ENCODE measurements at places on chromosomes 6 and 20.

GRCh38 chr20:23668477-23668951, 20.3 kb downstream of the CST4 start:
- no peak for DNase-seq

- no peak for DNase-seq
These were observed 1.5 kb downstream of the TP53INP2 start for GRCh38 chr20:34705397-34706301.

DNA sequence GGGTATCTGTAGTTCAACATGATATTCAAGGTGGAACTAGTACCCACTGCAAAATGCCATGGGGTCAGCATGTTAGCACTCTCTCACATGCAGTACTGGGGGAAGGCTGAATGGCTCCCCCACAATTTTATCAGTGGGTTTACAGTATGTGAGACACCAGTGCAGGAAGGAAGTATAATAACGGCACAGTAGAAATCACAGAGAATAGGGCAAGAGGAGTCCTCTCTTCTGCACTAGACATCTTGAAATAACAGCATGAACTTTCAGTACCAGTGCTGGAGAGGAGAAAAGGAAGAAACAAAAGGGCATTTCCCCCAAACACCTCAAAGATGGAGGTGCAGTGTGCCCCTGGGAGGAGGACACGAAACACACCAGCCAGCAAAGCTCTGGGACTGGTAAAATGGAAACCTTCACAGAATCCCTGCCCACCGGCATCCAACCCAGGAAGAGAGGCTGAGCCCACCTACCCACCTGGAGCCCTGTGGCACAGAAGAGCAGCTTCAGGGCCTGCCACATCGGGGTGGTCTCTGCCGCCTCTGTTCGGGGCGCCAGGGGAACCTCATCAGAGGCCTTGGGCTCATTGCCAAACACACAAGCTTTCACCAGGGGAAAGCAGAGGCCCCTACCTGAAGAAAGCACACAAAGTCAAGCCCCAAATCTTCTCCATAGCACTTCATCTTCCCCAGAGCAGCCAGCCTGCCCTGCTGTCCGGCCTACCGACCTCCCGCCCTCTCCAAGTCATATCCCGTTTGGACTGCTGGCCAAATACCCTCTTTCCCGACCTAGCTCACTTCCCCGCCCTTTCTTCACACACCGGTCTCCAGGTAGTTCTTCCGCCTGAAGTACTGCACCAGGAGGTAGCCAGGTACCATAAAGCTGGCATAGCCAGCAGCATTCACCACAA, 1.2 kb downstream of the SLC35B2 start:
- no peak for DNase-seq

DNA sequence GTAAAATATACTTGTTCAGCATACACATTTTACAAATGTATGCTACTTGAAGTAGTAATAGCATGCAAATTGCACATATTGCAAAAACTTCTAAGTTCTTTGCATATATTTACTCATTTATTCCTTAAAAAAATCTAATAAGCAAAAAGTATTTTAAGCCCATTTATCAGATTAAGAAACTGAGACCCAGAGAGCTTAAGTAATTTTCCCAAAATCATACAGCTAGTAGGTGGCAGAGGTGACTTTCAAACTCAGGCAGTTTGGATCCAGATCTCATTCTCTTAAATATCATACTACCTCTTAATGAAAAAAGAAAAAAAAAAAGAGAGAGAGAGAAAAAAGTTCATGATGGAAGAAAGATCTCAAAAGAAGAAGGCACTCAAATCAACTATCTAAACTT, 157.9 kb downstream of the RPS12 start:
- DNase-seq, result no peak

DNA sequence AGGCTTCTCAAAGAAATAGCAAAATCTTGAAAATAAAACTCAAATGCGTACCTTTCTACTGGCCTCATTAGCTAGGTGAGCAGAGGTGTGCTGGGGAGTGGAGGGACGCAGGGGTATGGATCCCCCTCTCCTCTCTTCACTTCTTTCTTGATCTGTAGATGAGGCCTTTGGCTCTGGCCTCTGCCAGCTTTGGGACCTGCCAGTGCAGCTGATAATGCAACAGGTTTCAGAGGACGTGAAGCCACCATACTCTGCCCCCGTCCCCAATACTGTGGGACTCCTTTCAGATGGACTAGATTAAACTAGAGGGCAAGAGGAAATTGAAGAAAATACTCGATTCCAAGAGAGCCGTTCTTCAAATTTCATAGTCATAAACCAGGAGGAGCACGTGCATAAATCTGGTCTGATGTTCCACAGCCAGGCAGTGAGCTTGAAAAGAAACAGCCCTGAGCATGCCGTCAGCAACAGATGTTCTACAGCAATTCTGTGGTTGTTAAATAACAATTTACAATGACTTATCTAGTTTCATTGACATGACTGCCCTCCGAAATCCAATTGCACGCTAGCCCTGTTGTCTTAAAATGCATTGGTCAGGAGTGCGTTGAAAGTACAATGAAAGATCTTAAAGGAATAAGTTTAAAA, 245.3 kb upstream of the FOXQ1 start:
- DNase-seq, result no peak

GRCh38 chr6:44630125-44631028, 242.9 kb downstream of the CDC5L start:
- DNase-seq, result no peak

GRCh38 chr20:4320291-4320690, 304.9 kb upstream of the RNF24 start:
- no peak for DNase-seq

GRCh38 chr20:32511358-32512046, 73.6 kb downstream of the NOL4L start:
- DNase-seq, result no peak

DNA sequence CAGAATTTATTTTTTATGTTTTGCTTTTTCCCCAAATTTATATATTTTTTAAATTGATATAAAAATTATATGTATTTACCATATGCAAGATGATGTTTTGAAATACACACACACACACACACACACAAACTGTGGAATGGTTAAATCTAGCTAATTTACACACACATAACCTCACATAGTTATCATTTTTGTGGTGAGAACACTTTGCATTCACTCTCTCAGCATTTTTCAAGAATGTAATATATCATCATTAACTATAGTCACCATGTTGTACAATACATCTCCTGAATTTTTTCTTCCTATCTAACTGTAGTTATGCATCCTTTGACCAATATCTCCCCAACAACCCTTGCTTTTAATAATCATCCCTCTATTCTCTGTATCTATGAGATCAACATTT, 52.2 kb downstream of the GFRAL start:
- DNase-seq, result no peak

DNA sequence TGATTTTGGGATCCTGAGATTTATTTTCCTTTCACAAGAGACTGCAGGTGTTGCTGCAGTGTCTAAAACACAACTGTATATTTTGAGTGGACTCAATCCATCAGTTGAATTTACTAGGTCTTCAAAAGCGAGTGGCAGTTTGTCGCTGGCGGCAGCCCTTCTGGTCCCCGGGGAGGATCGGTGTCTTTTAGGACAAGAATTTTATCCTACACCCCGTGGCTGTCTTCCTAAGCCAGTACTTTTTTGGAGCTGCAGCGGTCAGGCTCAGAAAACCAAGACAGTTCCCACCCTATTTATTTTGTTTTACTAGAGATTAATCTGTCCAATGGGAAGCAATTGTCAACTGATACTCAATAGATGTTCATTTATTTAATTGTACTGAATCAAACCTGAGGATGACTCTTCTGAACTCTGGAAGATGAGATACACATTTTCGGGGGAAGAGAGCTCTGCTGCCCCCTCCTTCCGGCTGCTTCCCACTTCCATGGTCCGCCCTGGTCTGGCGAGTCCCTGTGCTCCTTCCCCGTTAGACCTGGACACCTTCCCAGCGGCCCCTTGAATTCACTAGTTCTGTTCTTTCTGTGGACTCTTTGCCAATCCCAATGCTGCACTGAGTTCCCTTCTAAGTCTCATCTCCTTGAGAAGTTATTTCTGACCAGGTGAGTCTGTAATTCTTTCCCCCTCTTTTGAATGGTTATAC, 90.6 kb downstream of the ERMARD start:
- DNase-seq, result no peak

GRCh38 chr6:154139892-154140291, 100.9 kb downstream of the OPRM1 start:
- no peak for DNase-seq

DNA sequence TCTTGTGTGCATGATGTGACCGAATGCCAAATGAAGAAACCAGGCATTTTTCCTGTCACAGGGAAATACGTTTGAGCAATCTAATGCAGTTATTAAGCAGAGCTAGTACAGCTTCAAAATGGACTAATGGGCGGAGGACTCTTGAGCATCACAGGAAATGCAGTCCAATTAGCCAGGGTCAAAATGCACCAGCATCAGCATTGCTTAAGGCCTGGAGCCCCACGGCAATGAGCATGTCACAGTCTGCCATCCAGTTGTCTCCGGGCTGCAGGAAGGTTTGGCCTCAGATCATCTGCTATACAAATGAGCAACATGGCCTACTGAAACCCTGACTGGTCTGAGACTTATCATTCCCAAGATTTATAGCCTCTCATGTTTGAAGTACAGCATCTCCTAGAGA, 652.1 kb upstream of the SLC35B3 start:
- no peak for DNase-seq

- no peak for DNase-seq
These were observed 155.4 kb downstream of the ERMARD start for GRCh38 chr6:169906688-169907418.

DNA sequence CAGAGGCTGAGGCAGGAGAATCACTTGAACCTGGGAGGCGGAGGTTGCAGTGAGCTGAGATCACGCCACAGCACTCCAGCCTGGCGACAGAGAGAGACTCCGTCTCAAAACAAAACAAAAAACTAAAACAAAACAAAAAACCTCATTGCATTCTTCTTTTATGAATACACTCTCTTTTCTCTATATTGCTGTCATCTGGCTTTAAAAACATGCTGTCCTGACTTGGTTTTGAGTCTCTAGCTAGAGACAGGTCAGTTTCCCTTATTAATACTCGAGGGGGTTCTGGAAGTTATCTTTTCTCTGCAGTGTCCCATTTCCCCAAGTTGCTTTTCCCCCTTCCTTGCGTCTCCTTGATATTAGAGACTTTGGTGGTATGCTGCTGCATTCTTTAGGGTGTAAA, 50.9 kb downstream of the RIOK1 start:
- no peak for DNase-seq

GRCh38 chr20:23268792-23269354, 81.7 kb upstream of the NXT1 start:
- no peak for DNase-seq

DNA sequence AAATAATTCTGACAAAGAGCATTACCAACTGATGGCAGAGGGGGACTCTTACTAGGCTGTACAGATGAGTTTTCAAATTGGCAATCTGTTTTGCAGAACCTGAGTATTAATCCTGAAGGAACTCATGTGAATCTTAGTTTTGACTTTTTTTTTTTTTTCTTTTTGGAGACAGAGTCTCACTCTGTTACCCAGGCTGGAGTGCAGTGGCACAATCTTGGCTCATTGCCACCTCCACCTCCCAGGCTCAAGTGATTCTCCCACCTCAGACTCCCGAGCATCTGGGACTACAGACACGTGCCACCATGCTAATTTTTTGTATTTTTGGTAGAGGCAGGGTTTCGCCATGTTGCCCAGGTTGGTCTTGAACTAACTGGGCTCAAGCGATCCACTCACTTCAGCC, 49.3 kb downstream of the KCTD20 start:
- no peak for DNase-seq

DNA sequence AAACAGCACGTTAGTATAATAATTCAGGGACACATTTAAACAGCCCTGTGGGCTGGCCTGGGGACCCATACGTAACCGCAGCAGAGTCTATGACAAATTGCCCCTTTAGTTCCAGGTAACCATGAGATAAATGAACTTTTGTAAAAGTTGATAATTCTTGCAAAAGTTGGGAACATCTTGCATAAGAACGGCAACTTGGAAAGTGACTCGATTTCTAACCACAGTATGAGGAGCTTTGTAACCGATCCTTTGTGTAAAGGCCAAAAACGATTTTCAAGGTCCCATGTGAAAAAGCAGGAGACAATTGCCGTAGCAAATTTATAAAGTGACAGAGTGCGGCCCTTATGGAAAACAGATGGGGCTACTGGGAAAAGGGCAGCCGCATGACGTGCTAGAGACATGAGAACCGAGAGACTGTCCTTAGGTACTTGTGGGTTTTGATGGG, 81.6 kb downstream of the PSMG4 start:
- DNase-seq, result no peak

- DNase-seq, result no peak
These were observed 1.3 kb upstream of the SLC35D3 start for GRCh38 chr6:136920671-136921380.

DNA sequence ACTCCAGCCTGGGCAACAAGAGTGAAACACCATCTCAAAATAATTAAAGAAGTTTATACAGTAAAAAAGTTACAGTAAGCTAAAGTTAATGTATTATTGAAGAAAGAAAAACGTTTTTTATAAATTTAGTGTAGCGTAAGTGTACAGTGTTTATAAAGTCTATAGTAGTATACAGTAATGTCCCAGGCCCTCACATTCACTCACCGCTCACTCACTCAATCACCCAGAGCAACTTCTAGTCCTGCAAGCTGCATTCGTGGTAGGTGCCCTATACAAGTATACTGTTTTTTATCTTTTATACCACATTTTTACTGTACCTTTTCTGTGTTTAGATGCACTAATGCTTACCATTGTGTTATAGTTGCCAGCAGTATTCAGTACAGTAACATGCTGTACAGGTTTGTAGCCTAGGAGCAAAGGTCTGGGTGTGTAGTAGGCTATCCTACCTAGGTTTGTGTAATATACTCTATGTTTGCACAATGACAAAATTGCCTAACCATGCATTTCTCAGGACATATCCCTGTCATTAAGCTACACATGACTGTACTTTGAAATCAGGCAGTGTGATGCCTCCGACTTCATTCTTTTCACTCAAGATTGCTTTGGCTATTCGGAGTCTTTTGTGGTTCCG, 16.7 kb downstream of the MGME1 start:
- DNase-seq, result no peak

DNA sequence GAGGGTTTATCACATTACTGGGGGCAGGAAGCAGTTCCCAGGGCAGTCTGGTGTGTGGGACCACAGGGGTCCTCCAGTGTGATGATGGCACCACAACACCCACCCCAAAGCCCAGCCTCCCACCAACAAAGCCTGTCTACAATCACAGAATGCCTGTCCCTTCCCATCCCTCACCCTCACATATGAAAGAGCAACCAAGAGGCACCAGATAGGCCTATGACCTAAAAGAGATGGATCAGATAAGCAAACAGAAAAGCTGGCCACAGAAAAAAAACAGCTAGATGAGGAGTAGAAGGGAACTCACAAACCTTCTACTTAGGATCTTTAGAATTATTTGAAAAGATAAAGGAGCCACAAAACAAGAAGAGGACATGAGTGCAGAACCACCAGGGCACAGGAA, 54.3 kb downstream of the SERAC1 start:
- no peak for DNase-seq

DNA sequence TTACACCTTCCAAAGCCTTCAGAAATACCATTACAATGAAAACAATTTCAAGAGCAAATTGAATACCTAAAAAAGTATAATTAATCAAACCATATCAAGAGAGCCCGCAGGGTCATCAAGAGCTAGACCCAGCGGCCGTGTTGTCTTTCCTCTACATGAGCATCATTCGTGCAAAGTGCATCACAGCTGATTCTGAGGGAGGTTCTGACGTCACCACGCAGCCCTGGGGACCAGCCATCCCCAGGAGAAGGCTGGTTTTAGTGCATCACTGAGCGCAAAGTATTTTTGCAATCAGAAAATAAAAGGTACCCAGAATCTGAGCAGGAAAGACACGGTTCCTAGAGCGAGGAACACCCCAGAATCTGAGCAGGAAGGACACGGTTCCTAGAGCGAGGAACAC, 371.4 kb downstream of the CDH4 start:
- DNase-seq, result no peak

GRCh38 chr6:151381722-151382121, 9.6 kb downstream of the ZBTB2 start:
- DNase-seq, result no peak

- DNase-seq, result no peak
These were observed 56.6 kb upstream of the SAMHD1 start for GRCh38 chr20:37007898-37008649.
